ENCODE measurements at places on chromosomes 7 and 10. TPM values are rescaled to one million over a fixed set of nuclear protein-coding genes. Genes with fewer than 3 reads are reported as not detected.

DNA sequence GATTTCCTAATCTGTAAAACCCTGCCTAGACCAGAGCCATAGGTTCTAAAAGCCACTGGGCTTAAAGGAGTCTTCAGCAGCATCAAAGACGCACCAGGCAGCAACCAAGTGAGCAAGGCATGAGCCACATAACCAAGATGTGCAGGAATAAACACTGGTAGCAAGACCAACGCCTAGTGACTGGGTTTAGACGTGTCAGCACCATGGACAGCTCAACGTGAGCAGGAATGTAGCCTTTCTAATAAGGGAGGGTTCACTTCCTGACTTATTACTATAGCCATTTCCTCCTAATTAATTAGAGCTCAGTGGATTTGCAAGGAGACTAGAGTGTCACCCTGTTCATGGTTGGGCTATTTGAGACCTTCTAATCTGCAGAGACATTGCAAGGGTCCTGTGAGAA, 223.7 kb downstream of the LHFPL3 start:
- DNase-seq, result no peak

Gene FOXL3
- total RNA-seq, result not detected

DNA sequence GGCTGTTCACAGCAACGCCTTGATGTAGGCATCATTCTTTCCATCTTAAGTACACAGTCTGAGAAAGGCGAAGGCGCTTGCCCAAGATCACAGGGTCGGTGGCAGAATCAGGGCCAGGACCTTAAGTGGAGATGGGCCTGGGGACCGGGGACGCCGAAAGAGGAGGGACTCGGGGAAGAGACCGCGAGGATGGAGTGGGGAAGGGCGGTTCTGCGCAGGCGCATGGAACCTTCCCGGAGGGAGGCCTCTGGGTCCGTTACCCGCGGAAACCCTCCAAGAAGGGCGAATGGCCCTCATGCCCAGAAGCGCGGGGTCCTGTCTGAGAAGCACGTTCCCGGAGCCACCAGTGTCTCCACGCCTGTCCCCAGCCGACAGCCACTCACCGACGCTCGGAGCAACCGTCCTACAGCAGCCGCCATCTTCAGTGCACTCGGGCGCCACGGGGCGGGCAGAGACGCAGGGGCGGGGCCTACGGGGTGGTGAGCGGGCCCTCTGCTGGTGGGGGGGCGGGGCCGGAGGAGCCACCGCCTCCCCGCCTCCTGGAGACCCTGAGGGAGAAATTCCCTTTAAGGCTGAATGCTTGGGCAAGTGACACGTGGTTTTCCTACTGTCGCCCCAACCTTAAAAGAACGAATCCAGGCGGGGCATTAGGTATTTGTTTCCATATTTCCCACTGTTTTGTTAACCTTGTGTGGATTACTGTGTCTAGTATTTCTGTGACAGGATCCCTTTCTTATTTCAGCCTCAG, at the start of gene PRDX3:
Gene PRDX3, minus strand, starts transcription at position 441 of the 748 bp plus-strand sequence. Its CDS starts 22 bp downstream, at position 419.
- DNase-seq, result peak; percentile 98

DNA sequence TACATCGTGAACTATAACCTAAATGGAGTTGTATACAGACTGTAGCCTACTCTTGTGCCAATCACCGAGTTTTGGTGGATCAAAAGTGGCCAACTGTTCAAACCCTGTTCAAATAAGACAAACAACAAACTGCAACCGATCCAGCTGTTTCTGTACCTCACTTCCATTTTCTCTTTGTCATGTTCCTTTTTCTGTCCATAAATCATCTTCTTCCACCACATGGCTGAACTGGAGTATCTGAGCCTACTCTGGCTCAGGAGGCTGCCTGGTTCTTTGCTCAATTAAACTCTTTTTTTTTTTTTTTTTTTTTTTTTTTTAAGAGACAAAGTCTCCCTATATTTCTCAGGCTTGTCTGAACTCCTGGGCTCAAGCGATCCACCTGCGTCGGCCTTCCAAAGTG, 59.0 kb upstream of the NPVF start:
- DNase-seq, result no peak

Gene C10orf53
- total RNA-seq, result not detected

DNA sequence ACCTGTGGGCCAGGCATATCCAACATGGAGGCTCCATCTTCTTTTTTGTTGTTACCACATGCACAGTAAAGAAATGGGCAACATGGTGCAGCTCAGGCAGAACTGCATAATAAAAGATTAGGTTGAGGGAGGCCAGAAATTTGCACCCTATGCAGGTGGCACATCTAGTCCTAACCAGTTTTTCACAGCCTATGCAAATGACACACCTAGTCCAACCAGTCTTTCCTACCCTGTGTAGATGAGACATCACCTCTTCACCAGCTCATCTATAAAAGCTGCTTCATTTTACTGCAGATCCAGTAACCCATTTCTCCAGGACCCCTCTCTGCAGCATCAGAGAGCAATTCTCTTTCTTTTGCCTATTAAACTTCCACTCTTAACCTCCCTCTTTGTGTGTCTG, 411.0 kb upstream of the PCDH15 start:
- DNase-seq, result no peak

Data from aorta (tissue), 5 donors.